ENCODE measurements at places on chromosomes 2 and 18. TPM values are rescaled to one million over a fixed set of nuclear protein-coding genes. Genes with fewer than 3 reads are reported as not detected.
A peak's percentile ranks its signal among the peaks of the same experiment; 100 is the strongest.

DNA sequence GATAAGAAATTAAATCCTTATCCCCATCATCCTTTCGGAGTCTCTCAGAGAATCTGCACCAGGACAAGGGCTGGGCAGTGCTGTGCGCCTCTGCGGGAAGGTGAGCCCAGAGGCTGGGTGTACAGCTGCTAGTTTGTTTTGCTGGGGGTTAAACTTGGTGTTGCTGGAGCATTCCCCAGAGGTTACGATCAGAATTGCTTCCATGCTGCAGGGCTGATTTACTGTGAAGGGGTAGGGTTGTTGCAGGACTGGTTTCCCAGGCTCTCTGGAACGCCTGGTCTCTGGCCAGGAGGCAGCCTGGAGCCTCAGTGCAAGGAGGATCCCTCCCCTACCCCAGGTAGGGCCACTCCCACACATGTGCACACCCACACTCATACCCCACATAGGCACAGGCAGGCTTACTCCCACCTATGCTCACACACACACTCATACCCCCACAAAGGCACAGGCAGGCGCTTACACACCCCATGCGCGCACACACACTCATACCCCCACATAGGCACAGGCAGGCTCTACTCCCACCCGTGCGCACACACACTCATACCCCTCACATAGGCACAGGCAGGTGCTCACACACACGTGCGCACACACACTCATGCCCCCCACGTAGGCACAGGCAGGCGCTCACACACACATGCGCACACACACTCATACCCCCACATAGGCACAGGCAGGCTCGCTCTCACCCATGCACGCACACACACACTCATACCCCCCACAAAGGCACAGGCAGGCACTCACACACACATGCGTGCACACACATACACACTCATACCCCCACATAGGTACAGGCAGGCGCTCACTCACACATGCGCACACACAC, 11.3 kb downstream of the CNNM4 start:
- H3K4me3 ChIP-seq: no peak overlapping the region
- no peak for DNase-seq
- H3K27ac ChIP-seq: no peak overlapping the region
- no peaks in the 10 kb centered on the region for H3K4me1 ChIP-seq

DNA sequence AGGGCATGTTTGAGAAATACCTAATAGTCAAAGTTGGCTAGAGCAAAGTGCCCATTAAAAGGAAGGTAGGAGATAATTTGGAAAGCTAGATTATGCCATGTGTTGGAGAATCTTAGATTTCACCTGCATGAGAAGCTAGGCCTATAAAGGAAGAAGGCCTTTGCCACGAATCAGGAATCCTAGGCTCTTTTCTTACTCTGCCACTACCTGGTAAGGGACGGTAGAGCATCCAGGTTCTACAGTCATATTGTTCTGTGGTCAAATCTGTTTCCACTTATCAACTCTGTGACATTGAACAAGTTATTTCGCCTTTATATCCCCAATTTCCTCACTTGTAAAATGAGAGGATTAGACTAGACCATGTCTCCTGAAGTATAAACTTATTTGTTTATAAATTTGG, 3.6 kb upstream of the KCNJ3 start:
- H3K27me3 ChIP-seq: peaks cover 44% of the 10 kb centered on the region
- H3K36me3 ChIP-seq: no peaks in the 10 kb centered on the region
- H3K27ac ChIP-seq: no peak overlapping the region
- no peak for DNase-seq
- no peaks in the 10 kb centered on the region for H3K4me1 ChIP-seq

DNA sequence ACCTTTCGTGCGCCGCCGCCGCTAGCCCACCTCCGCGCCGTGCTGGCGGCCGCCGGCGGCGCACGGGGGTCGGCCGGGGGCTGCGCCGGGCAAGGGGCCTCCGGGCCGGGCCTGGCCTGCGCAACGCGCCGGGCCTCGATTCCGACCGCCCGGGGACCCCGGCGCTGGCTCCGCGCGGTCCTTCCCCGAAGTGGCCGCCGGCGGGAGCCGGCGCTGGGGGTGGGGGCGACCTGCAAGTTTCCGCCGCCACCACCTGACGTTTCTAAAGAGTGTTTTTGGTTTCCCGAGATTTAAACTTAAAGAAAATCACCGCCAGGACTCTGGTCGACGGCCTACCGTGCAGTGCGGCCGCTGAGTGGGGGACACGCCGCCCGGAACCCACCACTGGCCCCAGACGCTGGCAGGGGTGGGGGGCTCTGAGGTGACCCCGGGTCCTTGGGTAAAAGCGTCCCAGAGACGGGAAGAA, 3.8 kb upstream of the GATA6 start:
- H3K36me3 ChIP-seq: no peaks in the 10 kb centered on the region
- H3K27me3 ChIP-seq: peaks cover 100% of the 10 kb centered on the region
- peaks cover 18% of the 10 kb centered on the region for H3K4me1 ChIP-seq
- peak overlapping the region; percentile 43 for H3K4me3 ChIP-seq
- H3K27ac ChIP-seq: no peak overlapping the region

DNA sequence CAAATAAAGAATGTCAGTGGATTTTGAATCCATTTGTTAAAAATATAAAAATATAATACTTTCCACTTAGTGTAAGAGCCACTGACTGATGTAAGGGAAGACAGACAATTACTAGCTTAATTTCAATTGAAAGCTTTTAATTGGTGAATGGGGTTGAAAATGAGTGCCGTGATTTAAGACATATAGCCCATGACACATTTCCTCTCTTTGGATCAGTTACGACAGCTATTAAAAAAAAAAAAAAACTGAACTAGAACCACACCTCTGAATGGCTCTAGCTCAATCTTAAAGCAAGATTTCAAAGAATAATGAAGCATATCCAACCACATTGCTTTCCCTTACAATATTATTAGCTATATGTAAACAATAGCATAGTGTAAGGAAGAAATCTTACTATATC, 44.0 kb downstream of the CIB4 start:
- H3K27ac ChIP-seq: no peak overlapping the region
- H3K27me3 ChIP-seq: peaks cover 4% of the 10 kb centered on the region
- DNase-seq: no peak
- H3K36me3 ChIP-seq: no peaks in the 10 kb centered on the region
- no peak overlapping the region for H3K4me3 ChIP-seq

The EFHD1 gene
- total RNA-seq: 5.9 TPM

DNA sequence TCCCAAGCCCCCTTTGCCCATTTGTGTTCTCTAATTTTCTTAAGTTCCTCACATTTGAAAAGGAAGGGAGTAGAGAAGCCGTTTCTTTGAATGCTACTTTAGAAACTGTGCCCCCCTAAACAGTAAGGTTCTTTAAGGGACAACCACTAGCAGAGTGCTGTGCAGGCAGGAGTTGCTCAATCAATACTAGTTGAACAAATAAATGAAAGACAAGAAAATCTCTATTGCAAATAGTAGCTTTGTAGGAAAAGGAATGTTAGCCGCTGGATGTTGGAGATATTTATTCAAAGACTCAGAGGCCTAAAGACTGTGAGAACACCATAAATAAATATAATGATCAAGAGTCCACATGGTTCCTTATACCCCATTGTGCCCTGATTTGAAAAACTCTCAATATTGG, 119.8 kb upstream of the SMAD7 start:
- no peak overlapping the region for H3K4me3 ChIP-seq
- DNase-seq: no peak
- no peaks in the 10 kb centered on the region for H3K27me3 ChIP-seq
- no peaks in the 10 kb centered on the region for H3K4me1 ChIP-seq
- H3K27ac ChIP-seq: no peak overlapping the region

DNA sequence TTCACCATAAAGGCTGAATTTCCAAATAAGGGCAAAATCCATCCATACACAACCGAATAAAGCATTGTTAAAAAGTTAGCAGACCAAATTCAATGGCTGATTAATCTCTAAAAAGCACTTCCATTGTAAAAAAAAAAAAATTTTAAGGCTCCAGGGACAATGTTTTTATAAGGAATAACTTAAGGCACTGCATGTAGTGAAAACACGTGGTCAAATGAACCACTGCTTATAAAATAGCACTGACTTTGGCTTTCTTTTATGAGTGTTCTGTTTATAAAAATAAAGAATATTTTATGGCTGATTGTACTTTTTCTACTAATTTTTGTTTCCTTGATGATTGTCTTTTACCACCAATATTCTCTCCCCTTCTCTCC, 409.3 kb upstream of the KCNH7 start:
- H3K27ac ChIP-seq: peak overlapping the region; percentile 80
- DNase-seq: no peak
- H3K4me1 ChIP-seq: peaks cover 50% of the 10 kb centered on the region
- peak overlapping the region; percentile 22 for H3K4me3 ChIP-seq

- H3K27ac ChIP-seq: no peak overlapping the region
- H3K4me3 ChIP-seq: no peak overlapping the region
- DNase-seq: no peak
- H3K36me3 ChIP-seq: no peaks in the 10 kb centered on the region
- H3K4me1 ChIP-seq: no peaks in the 10 kb centered on the region
Observed at GRCh38 chr2:223104336-223105132, 52.5 kb downstream of the KCNE4 start.

- no peak for DNase-seq
- no peak overlapping the region for H3K27ac ChIP-seq
Observed at GRCh38 chr2:10678225-10678624, 11.6 kb downstream of the NOL10 start.

DNA sequence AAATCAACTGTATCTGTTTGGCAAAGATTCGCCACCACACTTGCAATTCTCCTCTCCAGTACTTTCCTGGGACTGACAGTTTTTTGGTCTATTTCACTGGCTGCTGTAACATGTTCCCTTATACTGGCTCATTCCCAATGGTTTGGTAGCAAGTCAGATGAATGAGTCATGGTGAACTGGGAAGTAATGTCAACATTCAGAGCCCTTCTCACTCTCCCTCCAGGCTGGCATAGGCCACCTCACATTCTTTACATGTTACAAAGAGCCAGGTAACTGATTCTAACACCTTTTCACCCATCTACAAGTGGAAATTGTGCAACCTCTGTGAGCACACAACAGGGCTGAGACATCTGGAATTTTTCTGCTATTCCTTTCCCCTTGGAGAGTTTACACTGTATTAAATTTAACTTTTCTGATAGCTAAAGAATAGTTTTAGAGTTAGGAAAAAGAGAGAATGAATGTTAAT, 111.3 kb upstream of the TLK1 start:
- no peaks in the 10 kb centered on the region for H3K36me3 ChIP-seq
- DNase-seq: no peak
- H3K4me3 ChIP-seq: no peak overlapping the region
- peaks cover 14% of the 10 kb centered on the region for H3K4me1 ChIP-seq

The PLEKHB2 gene
- 57.4 TPM for total RNA-seq

- DNase-seq: no peak
- no peaks in the 10 kb centered on the region for H3K36me3 ChIP-seq
- no peak overlapping the region for H3K4me3 ChIP-seq
- H3K27me3 ChIP-seq: no peaks in the 10 kb centered on the region
- H3K4me1 ChIP-seq: no peaks in the 10 kb centered on the region
Observed at GRCh38 chr2:157231476-157231875, 26.0 kb upstream of the GALNT5 start.

The TMEM37 gene
- total RNA-seq: 1.0 TPM

The FAM117B gene
- 17.5 TPM for total RNA-seq
